ENCODE measurements at places on chromosomes 12 and 14.

DNA sequence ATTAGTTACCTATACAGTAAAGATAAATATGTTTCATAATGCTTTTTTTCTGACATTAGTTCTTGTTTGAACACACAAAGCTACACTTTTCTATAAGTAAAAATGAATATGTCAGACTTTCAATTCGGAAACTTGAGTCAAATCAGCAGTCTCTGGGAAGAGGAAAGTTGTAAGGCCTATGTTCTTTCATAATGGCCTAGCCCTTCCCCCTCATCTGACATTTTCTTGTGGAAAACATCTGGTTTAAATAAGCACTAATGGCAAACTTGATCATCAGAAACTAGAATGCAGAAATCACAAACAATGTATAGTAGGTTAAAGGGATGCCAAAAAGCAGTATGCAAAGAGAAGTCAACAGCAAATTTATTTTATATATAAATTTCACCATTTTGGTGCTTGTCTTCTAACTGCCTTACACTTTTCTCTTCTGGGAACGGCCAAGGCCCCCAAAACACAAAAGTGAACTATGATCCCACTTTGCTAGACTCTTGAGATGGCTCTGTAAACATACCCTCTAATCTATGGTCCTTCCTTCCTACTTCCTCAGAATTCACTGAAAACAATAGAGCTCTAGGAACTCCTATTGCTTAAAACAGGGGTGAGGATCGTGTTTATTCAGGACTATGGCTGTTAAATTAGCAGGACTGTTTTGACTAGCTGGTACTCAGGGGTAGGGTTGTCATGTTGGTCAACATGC lies 444.1 kb downstream of the RAD51B start:
- DNase-seq, result no peak

DNA sequence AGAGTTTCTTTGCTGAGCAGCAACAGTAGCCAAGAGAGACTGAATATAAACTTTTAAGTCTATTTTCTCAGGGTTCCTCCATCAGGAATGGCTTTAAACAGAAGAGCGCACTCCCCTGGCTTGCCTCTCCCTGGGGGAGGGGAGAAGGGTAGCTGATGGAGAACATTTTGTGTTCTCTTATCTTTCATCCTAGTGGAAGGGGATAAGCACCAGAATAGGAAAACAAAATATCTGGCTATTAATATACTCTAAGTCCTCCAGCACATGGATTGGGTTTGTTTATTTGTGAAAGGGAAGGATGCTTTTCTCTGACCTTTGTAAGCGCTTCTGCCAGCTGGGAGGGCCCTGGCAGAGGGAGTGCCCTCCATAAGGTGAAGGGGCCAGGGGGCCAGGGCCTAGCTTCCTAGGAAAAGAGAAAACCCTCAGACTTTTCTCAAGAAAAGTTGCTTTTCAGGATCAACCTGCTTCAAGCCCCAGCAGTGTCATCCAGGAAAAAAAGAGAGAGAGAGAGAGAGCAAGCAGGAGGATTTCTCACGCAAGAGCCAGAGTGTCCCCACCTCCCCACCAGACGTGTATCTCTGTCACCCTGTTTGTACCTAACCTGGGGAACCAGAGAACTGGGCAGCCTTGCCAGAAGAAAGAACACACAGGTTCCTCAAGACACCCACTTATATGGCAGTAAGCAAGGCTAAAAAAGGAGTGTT lies 34.3 kb upstream of the ATP2A2 start:
- DNase-seq, result no peak

DNA sequence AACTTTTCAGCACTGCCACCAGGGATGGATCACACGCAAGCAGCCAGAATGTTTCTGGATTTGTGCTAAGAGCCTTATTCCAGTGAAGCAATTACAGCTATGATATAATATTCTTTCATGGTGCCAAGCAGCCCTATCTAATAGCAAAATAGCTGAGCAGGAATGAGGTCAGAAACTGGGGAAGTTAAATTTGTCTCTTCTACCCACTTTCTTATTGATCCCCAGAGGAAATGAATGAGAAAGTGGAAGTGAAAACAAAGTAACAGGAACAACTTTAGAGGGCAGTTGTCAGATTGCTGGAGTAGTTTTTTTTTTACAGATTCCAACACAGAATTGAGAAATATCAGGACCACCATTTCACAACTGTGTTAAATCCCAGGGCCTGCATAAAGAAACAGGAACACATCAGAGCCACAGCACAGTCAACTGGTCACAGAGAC lies 44.8 kb downstream of the GCH1 start:
- DNase-seq, result no peak

- DNase-seq, result no peak
These were observed 239.7 kb downstream of the BCAT1 start for GRCh38 chr12:24709216-24709615.

GRCh38 chr12:87198181-87198580 lies 831.0 kb downstream of the C12orf50 start:
- DNase-seq, result no peak

DNA sequence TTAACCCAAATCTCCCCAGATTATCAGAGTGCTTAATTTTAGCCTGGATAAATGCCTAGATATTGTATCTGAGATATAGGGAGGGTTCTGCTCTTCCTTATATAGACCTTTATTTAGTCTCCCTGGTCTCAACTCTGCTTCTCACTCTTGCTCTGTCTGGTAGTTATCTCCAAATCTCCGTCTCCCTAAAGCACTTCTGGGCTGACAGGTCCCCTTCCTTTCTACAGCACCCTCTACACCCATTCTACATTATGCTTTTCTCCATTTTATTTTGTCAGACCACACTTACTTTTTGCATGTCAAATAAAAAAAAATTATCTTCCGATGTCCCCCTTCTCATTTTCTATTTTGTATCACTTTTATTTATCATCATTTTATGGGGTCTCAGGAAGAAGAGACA lies 2.0 kb upstream of the ERC1 start:
- no peak for DNase-seq

DNA sequence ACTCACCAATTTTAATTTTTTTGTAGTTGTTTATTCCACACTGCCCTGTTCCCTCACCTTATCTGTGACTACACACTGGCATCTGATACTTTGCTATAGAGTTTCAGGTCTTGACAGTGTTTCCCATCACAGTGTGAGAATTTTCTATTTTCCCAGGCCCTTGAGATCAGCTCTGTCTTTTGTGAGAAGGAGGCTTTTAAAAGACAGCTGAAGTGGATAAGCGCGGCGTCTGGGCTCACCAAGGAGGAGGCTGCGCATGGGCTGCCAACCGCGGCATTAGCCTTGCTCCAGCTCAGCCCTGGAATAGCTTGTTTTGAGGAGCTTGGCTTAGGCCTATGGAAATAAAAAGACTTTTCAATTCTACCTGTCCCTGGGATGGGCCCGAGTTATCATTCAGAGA lies 181.3 kb downstream of the RMST start:
- DNase-seq, result no peak

- no peak for DNase-seq
These were observed 104.2 kb downstream of the ST8SIA1 start for GRCh38 chr12:22230280-22230794.

DNA sequence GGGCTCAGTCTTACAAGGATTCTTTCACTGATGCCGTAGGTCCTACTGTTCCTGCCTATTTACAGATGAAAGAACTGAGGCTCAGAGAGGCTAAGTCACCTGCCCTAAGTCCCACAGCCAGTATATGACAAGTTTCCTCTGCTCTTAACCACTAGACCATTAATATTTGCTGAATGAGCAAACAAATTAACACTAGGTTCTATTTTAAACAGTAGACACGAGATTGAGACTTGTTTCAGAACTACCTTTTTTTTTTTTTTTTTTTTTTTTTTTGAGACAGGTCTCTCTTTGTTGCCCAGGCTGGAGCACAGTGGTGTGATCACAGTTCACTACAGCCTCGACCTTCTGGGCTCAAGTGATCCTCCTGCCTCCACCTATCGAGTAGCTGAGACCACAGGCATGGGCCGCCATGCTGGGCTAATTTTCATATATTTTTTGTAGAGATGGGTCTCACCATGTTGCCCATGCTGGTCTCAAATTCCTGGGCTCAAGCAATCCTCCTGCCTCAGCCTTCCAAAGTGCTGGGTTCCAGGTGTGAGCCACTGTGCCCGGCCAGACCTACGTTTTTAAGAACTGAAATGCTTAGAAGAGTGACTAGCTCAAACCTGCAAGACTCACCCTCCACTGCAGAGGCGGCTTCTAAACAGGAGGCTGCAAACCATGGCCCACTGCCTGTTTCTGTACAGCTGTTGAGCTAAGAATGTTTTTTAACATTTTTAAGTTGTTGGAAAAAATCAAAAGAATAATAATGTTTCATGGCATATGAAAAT lies 12.9 kb downstream of the SYNE3 start:
- no peak for DNase-seq

DNA sequence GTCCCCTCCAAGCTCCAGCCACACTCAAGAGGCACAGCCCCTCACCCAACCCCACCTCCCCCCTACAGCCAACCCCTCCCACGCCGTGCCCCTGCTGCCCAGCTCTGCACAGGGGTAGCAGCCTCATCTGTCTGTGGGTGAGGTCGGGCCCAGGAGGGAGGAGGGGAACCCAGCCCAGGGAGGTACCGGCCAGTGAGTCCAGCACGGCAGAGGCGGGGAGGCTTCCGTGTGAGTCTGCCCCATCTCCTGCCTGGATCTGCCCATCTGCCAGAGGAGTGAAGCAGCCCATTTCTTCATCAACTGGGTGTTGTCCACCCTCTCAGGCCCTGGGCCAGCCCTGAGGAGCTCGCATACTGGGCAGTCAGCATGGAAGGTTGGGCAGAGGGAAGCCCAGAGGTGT lies 54.2 kb downstream of the CCNK start:
- no peak for DNase-seq

GRCh38 chr12:39011166-39011565 lies 105.8 kb upstream of the CPNE8 start:
- no peak for DNase-seq

GRCh38 chr12:50188875-50189575 lies 21.9 kb upstream of the CERS5 start:
- DNase-seq, result peak; percentile 41

DNA sequence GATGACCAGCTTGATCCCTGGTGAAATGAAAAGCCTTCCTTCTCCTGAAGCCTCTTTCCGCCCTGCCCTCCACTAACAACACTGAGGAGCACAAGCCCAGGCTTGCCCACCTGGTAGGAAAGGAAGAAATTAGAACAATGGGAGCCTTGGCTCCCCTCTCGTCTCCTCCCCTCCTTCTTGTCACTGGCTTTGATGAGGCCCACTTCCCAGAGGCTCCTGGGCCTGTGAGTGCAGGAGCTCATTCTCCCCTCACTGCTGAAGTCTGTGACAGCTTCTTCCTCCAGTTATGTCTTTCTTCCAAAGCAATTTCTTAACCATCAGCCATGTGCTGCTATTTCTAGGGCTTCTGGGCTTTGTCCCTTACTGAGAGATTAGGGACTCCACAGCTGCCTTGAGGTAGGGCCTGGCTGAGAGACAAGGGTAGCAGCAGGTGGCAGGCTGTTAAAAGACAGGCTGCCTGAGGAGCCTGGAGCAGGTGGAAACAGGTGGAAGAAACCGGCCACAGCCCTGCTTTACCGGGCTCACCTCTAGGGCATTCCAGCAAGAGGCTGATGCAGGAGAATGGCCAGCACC lies 53.6 kb upstream of the SRSF5 start:
- no peak for DNase-seq

GRCh38 chr12:88579601-88580050 lies 645 bp downstream of the KITLG start:
- DNase-seq, result no peak

DNA sequence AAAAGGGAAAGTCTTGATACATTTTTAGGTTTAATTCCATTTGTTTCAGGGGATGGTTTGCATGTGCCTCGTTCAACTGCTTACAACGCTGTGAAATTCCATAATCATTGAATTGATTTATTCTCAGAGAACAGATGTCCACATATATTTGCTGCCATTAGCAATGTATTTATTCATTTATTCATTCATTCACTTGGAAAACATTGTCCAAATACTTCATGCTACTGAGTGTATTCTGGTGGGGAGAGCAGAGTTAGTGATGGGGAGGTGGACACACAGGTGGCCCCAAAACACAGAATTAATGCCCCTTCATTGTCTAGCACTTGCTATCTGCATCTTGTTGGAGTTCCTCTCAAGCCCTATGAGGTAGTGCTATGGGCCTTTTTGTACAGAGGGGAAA lies 141.2 kb upstream of the PARP11 start:
- no peak for DNase-seq

DNA sequence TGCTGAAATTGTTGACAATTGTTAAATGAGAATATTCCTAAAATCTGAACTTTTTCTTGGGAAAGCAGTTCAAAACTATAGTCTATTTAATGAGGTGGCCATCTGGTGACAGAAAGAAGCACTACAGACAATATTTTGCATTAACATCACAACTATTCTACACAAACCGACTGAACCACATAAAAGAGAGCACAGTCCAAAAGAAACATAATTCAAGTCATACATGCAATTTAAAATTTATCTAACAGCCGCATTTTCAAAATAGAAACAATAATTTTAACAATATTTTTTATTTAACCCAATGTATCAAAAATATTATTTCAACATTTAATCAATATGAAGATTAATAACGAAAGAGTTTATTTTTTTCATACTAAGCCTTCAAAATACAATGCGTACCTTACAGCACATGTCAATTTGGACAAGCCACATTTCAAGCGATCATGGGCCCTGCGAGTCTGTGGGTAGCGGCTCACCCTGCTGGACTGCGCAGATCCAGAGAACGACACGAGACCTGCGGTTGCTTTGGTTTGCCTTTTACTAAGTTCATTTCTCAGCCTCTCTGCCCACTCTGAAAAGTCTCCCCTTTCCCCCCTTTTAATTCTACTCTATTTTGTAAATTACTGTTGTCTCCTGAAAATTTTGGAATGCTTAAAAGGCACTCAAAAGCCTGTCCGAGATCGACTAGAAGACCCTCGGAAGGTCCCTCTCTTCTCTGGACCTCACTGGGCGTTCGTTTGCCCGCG lies 947 bp upstream of the LRRC9 start:
- no peak for DNase-seq

GRCh38 chr12:38934686-38935085 lies 29.3 kb upstream of the CPNE8 start:
- no peak for DNase-seq

- DNase-seq, result no peak
These were observed 150.8 kb downstream of the DICER1 start for GRCh38 chr14:95006479-95006878.

DNA sequence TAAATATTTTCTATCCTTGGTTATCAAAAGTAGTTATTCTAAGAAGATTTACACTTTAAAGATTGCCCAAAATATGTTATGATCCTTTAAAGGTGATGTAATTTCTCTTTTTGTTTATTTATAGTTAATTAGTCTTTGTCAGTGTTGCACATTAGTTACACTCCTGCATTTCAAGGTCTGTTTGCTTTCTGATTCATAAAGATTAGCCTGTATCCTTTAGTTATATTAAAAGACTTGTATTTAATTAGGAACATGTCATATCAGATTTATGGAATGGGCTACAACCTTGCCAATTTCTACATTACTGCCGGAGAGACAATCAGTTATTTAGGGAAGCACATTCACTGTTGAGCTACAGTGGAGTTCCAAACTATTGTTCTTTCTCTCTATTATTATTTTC lies 3.5 kb downstream of the EPYC start:
- DNase-seq, result no peak
